Panc1 (cell line): ENCODE measurements at places on chromosomes 5 and 9. TPM values are rescaled to one million over a fixed set of nuclear protein-coding genes. Genes with fewer than 3 reads are reported as not detected.

The FCN2 gene
- not detected for total RNA-seq

The LAMC3 gene
- 16.4 TPM for total RNA-seq

The FOXD1 gene
- 63.3 TPM for total RNA-seq

The ECM2 gene
- total RNA-seq = not detected

The GALNT12 gene
- 3.3 TPM for total RNA-seq

The FXN gene
- total RNA-seq = 17.8 TPM

The PDCD1LG2 gene
- total RNA-seq = not detected

The MARCHF11 gene
- total RNA-seq = not detected

The OSMR gene
- 82.4 TPM for total RNA-seq

The RASEF gene
- 2.9 TPM for total RNA-seq

The INSL6 gene
- not detected for total RNA-seq

The EIF4EBP3 gene
- 8.6 TPM for total RNA-seq

The HAPLN1 gene
- 0.13 TPM for total RNA-seq

The FOXD4L5 gene
- total RNA-seq = 0.08 TPM

The PRELID2 gene
- 15.4 TPM for total RNA-seq

The CERCAM gene
- total RNA-seq = 11.3 TPM

The SHOC1 gene
- total RNA-seq = 0.10 TPM

The GCNT4 gene
- 0.33 TPM for total RNA-seq

The BNC2 gene
- total RNA-seq = 5.7 TPM

The RPL37 gene
- 916 TPM for total RNA-seq

The RNF145 gene
- total RNA-seq = 81.8 TPM

The ARL14EPL gene
- not detected for total RNA-seq

The GPR21 gene
- total RNA-seq = not detected

The SLCO4C1 gene
- total RNA-seq = 0.90 TPM

The TERT gene
- total RNA-seq = 8.9 TPM
